Activated CD4-positive, CD25-positive, alpha-beta regulatory T cell treated with anti-CD3 and anti-CD28 coated beads, Interleukin-2, amount 50 U/mL, for 24 hours (primary cell): ENCODE measurements at places on chromosomes 12 and 14.

- ATAC-seq = no peak
Measured at GRCh38 chr12:103657331-103657730, 70.3 kb downstream of the STAB2 start.

- no peak for ATAC-seq
Measured at GRCh38 chr12:99087278-99087677, 442.2 kb downstream of the APAF1 start.

GRCh38 chr12:19792028-19792427 lies 352.7 kb downstream of the AEBP2 start:
- ATAC-seq = peak; percentile 33

DNA sequence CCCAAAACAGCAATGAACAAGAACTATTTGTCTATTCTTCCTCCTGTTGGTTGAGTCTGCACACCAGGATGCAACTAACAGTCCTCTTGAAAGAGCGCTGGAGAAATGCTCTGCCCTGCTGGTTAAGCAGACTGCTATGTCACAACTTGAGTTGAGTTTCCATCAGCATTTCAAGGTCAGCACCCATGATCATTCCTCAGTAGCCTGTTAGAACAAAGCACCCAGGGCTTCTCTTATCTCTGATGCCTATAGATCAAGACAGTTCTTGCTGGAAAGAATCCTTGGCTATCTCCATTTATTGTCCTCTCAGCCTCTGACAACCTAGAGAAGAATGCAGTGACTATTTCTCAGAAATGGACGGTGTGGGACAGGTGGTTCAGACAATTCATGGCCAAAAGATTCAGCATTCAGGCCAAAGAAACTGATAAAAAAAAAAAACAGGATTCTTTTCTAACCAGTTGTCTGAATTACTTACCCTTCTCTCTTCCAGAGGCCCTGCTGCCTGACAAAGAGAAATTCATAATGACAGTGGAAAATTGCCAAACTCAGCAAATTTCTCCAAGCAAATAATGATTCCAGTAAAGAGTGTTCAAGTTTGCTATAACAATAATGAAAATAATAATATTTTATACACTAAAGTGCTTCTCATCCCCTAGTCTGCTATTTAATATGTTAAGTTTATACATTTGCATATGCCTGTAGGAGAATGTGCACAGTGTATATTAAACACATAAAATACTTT lies 306.7 kb downstream of the EMP1 start:
- ATAC-seq = no peak

- no peak for ATAC-seq
Measured at GRCh38 chr14:65565948-65566347, 153.4 kb downstream of the FUT8 start.

- ATAC-seq = no peak
Measured at GRCh38 chr14:40252817-40253447, 820.7 kb upstream of the FBXO33 start.

- no peak for ATAC-seq
Measured at GRCh38 chr14:42469637-42470426, 863.2 kb downstream of the LRFN5 start.

DNA sequence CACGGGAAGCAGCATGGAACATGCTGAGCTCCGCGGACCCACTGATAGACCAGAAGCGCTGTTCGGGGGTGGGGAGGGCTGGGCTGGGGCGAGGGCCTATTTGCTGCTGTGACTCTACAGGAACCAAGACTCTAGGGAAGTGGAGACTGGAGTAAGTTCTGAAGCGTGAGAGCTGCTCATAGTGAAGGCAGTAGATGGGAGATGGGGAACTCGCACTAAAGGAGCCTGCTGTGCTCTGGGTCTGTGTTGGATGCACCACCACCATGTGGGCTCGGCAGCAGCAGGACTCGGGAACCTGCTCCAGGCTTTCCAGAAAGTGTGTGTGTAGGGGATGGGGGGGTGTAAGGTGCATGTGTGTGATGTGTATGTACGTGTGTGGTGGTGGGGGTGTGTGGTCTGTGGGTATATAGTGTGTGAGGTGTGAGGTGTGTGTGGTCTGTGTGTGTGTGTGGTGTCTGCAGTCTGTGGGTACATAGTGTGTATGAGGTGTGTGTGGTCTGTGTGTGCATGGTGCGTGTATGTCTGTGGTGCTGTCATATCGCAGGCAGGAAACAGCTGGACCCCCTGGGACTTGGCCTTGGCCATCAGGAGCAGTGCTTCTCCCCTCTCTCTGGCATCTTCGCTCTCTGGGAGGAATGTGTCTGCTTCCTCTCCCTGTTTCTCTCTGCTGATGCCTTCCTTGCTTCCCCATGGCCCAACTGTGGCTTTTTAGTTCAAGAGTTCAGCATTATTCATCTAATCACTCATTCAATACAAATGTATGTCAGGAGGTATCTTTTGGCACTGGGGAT lies 378.9 kb downstream of the FUT8 start:
- ATAC-seq = peak; percentile 60

DNA sequence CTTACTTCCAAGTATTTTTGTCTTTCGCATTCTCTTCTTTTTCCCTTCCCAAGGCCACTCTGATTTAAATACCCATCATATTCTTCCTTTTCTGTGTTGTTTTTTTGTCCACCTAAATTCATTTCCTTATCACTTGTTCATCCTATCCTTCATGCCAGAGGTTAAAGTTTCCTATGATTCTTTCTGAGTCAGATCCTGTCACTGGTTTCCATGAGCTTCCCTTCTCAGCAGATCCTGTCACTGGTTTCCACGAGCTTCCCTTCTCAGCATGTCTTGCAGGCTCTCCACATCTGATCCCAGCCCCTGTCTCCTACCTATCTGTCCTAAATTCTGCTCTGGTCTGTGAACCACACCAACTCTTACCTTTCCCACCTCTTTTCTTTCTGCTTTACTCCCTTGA lies 311.8 kb upstream of the RGS6 start:
- no peak for ATAC-seq

GRCh38 chr12:22172501-22172900 lies 126.5 kb downstream of the CMAS start:
- no peak for ATAC-seq

DNA sequence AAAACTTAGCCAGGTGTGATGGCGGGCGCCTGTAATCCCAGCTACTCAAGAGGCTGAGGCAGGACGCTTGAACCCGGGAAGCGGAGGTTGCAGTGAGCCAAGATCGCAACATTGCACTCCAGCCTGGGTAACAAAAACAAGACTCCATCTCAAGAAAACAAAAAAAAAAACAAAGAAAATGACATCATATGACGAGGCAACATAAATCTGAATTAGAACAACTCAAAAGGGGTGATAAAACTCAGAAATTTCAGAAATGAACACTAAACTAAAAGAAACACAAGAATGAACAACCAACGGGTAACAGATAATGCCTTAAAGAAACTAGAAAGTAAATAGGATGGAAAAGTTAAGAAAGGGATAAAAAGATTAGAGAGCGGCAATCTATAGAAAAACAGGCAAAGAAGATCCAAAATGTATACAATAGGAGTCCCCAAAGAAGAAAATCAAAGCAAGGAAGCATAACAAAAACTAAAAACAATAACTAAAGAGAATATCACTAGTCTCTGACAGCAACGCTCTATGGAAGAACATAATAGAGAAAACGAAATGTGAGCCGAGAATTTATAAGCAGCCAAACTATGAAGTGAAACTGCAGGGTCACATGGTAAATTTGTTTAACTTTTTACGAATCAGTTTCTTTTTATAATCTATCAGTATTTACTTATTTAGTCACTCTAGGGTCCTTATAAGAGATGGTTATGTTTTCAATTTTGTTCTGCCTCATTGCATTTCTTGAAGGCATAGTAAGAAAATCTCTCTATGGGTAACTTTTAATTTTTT lies 45.7 kb downstream of the SPPL3 start:
- ATAC-seq = no peak

- ATAC-seq = no peak
Measured at GRCh38 chr12:121970581-121971300, 50.9 kb upstream of the BCL7A start.

DNA sequence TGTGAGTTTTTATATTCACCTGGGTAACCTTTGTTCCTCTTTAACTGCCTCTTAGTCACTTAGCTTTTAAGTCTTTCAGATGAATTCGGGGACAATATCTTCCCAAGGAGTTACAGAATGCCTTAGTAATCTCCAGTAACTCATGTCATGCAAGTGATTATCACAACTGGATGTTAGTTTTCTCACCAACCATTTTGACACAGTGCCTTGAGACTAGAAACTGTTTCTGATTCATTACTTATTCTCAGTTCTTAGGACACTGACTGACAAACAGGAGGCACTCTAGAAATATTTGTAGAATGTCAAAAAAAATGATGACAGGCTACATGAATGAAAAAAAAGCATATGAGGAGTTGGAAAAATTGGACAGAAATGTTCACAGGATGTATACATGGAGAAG lies 335.1 kb downstream of the ACSS3 start:
- ATAC-seq = no peak

DNA sequence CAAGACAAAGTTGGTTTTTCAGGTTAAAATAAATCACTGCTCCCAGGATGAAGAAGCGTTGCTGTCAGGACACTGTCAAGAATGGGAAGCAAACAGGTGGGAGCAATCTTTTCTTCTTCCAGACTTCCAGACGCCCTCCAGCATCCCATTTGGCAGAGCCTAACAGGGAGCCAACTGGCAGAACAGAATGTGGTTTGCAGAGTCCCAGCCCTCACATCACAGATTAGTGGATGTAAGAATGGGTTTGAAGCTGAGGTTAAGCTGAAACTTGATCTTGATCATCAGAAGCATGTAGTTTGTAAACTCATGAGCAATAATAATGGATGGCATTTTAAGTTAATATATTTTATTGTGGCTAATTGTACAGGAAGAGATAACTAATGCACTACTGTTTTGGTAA lies 636.4 kb downstream of the SLC6A15 start:
- ATAC-seq = no peak

GRCh38 chr14:95533822-95534221 lies 1.0 kb upstream of the GLRX5 start:
- ATAC-seq = no peak

- ATAC-seq = no peak
Measured at GRCh38 chr14:33282331-33283230, 343.9 kb downstream of the NPAS3 start.

- no peak for ATAC-seq
Measured at GRCh38 chr12:48007206-48007605, 2.9 kb upstream of the COL2A1 start.

DNA sequence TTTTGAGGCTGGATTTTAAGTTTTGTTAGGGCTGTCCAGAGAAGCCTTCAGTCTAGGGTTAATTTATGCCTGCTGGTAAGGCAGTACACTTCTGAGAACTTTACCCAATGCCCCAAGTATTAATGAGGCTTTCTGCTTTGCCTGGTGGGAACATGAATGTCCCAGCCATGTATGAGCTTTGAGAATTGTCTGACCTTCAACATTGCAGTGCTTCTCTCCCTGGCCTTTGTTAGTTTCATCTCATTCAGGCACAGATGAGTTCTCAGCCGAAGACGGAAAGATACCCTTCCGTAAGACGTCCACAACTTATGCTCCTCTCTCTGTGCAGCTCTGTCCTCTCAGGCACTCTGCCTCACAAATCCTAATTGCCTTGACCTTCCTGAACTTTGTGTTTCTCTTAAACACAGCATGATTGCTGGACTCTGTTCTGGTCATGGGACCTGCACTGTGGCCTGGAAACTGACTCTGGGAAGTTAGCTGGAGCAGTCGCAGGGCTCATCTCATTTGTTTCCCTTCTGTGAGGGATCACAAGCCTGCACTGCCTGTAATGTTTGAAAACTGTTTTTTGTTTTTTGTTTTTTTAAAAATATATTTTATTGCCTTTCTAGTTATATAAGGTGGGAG lies 15.7 kb downstream of the CHPT1 start:
- ATAC-seq = no peak

DNA sequence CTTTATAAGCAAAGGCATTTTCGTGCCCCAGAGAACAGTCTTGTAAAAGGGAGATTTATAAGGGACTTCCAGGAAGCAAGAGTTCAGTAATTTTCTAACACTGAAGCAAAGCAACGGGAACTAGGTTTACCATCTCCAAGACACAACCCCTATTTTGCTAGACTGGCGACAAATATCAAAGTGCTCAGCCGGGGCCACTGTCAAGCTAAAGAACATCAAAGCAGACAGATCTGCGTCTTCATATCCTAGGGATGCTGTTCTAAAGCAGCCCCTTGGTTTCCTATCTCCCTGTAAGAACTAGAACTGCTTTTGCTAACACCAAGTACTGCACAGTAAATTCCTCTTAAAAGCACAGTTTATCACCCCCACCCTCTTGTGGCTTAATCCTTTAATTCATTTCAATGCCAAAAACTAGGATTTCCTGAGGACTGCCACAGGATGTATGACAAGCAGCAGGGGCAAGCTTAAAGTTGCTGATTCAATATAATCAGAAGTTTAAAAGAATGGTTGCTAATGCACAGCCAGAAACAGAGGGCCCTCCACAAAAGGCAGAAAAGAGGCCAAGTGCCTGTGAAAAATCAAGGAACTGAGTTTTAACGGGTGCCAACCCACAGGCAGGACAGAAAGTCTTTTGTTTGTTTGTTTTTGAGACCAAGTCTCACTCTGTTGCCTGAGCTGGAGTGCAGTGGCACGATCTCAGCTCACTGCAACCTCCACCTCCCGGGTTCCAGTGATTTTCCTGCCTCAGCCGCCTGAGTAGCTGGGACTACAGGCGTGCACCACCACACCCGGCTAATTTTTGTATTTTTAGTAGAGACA lies 44.0 kb upstream of the ISM2 start:
- no peak for ATAC-seq

DNA sequence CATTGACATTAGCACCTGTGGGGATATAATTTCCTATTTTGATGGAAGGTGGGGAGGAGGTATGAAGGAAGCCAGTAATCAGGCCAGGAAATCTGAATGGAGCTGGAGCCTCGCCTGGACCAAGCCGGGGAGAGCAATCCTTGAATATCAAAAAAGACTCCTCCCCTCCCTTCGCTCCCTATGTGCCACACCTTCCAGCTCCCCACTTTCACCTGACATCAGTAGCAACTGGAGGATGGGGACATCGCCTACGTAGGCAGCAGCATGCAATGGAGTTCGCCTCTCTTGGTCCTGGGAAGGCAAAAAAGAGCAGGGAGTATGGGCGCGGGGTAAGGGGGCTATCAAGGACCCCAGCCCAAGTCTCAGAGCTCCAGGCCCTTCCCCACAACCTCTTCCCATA lies 1.1 kb downstream of the ANKRD52 start:
- no peak for ATAC-seq

GRCh38 chr14:81172881-81173280 lies 47.9 kb downstream of the GTF2A1 start:
- no peak for ATAC-seq

DNA sequence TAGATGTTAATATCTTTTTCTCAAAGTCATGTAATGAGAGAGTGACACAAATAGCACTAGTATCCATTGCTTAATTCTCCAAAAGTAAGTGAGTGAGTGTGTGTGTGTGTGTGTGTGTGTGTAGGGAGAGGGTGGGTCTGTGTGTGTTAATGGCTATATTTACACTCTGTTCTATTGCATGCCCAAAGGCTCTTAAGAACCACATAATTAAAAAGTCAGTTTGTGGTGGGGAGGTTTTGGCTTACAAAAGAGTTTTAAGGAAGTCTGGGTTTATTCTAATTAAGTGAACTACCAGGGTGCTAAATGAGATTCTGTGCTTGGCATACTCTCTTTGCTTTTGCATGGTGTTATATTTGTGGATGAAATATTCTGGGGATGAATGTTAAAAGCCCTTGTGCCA lies 1897.6 kb upstream of the FLRT2 start:
- ATAC-seq = no peak
